ENCODE measurements at places on chromosomes 1 and 21. TPM values are rescaled to one million over a fixed set of nuclear protein-coding genes. Genes with fewer than 3 reads are reported as not detected.

- H3K36me3 ChIP-seq: no peaks in the 10 kb centered on the region
- H3K27me3 ChIP-seq: no peaks in the 10 kb centered on the region
- H3K4me3 ChIP-seq: no peak overlapping the region
- no peaks in the 10 kb centered on the region for H3K4me1 ChIP-seq
These were observed 223.2 kb downstream of the SMYD3 start for GRCh38 chr1:246283771-246284410.

- no peak for DNase-seq
- H3K27me3 ChIP-seq: no peaks in the 10 kb centered on the region
- H3K4me3 ChIP-seq: no peak overlapping the region
- peaks cover 24% of the 10 kb centered on the region for H3K4me1 ChIP-seq
- no peak overlapping the region for H3K27ac ChIP-seq
These were observed 4.3 kb downstream of the ZNF326 start for GRCh38 chr1:89999208-89999607.

DNA sequence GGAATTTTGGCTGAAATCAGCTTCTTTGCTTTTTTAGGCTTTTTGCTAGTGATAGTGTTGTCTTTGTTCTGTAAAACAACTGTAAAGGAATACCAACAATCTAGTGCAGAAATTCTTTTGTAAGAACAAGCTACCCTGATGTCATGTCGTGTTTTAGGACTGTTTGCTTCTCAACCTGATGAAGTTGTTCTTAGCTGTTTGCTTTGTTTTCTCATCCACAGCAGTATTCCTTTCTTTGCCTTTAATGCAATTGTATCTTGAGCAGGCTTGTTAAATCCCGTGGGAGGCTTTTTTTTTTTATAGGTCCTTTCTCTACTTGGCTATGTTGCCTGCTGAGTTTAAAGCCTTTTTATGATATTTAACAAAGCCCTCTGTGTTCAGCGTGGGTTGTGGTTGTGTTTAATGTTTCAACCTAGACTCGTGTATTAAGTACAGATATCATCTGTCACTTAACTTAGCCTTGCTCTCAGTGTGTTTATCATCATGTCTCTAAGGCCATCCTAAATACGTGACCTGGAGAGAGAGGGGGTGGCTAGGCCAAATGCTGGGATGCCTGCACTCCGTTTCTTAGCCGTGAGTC lies 31.6 kb downstream of the ADARB1 start:
- H3K4me1 ChIP-seq: peaks cover 48% of the 10 kb centered on the region
- no peaks in the 10 kb centered on the region for H3K36me3 ChIP-seq
- H3K4me3 ChIP-seq: no peak overlapping the region
- H3K27ac ChIP-seq: no peak overlapping the region

DNA sequence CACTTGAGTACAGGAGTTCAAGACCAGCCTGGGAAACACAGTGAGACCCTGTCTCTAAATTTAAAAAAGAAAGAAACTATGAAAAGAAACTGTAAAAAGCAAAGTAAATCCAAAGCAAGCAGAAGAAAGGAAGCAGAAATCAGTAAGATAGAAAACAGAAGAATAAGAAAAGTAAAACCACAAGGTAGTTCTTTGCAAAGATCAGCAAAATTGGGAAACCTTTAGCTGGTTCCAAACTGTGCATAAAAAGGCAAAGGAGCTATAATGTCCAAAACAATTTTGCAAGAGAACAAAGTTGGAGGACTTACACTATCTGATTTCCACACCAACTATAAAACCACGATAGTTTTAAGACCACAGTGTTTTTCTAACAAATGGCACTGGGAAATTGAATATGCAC lies 218.8 kb downstream of the RPS6KC1 start:
- no peaks in the 10 kb centered on the region for H3K27me3 ChIP-seq
- no peak overlapping the region for H3K4me3 ChIP-seq
- no peaks in the 10 kb centered on the region for H3K36me3 ChIP-seq
- no peak for DNase-seq

The GUCA2A gene
- total RNA-seq: not detected

The NTPCR gene
- total RNA-seq: 31.1 TPM

DNA sequence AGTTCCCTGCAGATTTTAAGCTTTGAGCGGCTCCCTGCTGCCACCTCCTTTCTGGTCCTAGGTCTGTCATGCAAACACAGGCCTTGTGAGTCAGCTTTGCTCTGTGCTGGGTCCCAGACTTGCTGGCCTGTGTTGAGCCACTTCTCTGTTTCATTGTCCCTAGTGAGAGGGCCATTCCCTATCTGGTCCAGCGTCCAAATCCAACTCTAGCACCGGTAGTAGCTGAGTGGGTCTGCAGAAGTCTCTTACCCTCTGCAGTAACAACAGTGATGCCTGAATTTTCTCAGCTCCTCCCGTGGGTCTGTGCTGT lies 5.8 kb downstream of the TTC22 start:
- H3K36me3 ChIP-seq: peaks cover 7% of the 10 kb centered on the region
- H3K27ac ChIP-seq: no peak overlapping the region
- DNase-seq: no peak
- peaks cover 25% of the 10 kb centered on the region for H3K4me1 ChIP-seq
- H3K27me3 ChIP-seq: no peaks in the 10 kb centered on the region

GRCh38 chr1:106080608-106081325 lies 975.7 kb upstream of the PRMT6 start:
- H3K27ac ChIP-seq: no peak overlapping the region
- no peak for DNase-seq

- no peak for DNase-seq
- H3K4me1 ChIP-seq: no peaks in the 10 kb centered on the region
- no peak overlapping the region for H3K4me3 ChIP-seq
- H3K27me3 ChIP-seq: no peaks in the 10 kb centered on the region
These were observed 110.0 kb downstream of the GRIK3 start for GRCh38 chr1:36924282-36924811.

The CFHR2 gene
- not detected for total RNA-seq

- no peaks in the 10 kb centered on the region for H3K27me3 ChIP-seq
- no peak overlapping the region for H3K4me3 ChIP-seq
- no peak for DNase-seq
These were observed 319.2 kb downstream of the SMYD3 start for GRCh38 chr1:246187834-246188372.

The BCL2L15 gene
- 1.2 TPM for total RNA-seq

DNA sequence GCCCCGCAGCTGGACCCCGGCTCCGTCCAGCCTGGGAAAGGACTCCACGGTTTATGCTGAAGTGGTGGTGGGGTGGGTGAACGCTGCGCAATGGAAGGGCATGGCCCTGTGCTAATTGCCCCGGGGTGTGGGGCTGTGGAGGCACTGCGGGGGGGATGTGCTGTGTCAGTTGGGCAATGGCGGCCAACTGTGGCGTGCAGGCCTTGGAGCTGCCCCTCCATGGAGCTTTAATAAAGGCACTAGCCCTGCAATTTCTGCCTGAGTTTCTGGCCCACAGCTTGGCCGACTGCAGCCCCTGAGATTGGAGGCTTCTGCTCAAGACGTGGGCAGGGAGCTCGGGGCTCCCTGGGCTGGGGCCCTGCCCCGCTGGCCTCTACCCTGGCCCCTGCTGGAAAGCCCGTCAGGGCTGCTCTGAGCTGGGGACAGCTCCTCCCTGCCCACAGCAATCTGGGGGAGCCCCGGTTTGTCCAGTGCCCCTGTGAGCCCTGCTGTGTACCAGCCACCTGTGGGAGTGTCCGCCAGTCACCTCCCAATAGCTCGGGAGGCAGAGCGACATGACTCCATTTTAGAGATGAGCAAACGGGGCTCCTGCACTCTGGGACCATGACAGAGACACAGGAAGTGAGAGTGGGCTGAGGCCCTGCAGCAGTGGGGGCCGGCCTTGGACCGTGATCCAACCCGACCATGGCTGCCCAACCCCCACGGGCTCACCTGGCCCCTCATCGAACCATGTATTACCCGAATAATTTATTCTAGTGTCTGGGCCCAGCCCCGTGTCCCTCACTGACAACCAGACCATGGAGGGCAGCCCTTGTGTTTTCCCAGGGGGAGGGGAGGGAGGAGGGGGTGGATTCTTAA lies 8.7 kb upstream of the TNFRSF14 start:
- peak overlapping the region; percentile 92 for H3K27ac ChIP-seq
- H3K4me1 ChIP-seq: peaks cover 40% of the 10 kb centered on the region
- H3K36me3 ChIP-seq: no peaks in the 10 kb centered on the region

DNA sequence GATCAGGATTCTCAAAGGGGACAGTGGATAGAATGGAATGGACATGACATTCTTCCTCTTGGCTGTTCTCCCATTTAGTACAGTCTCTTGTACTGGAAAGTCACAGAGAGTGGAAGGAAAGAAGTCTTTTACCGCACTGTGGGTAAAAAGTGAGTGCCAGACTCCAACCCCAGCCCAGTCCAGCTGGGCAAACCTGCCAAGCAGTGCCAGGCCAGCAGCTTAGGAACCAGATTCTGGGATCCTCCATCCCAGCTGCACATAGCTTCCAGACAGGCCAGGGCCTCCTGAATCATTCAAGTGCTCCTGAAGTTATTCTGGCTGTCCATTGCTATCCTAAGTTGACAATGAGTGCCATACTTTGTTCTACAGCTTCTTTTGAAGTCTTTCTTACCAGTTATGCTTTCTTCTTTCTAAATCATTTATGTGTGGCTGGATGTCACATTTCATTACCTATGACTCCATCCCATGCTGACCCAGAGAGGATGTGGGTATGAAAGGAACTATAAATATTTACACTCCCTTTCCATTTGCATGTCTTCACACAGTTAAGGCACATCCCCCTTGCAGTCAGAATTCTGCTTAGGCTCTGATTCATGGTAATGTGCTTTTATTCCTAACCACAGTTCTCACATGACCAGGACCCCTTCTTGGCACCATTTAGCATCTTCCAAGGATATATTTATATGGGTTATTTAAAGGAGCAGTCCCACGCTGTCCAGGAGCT lies 88.9 kb downstream of the AK5 start:
- no peaks in the 10 kb centered on the region for H3K4me1 ChIP-seq
- no peak overlapping the region for H3K27ac ChIP-seq
- H3K4me3 ChIP-seq: no peak overlapping the region
- H3K27me3 ChIP-seq: no peaks in the 10 kb centered on the region
- no peaks in the 10 kb centered on the region for H3K36me3 ChIP-seq

DNA sequence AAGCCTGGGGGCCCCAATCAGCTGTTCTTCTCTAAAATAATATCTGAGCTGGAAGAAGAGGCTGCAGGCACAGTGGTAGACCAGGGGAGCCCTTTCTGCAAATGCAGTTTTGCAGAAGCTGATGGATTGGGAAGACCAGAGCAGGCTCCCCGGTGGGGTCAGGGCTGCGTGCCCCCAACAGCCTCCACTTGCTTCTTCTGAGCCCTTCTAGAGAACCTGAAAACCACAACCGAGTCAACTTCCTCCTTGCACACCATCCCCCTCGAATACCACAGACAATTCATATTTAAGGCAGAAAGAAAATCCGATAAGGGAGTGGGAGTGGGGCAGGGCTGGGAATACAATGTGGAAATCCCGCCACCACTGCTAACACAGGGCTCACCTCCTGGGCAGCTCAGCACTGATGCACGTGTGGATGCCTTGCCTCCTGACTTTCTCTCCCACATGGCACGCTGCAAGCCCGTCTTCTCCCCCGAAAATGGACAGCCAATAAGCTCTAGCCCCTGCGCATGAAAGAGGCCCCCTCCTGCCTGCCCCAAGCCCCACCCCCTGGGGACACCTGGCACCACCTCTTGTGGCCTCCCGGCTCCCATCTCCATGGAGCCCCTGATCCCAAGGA lies 25.4 kb upstream of the ALDH4A1 start:
- no peaks in the 10 kb centered on the region for H3K27me3 ChIP-seq
- no peaks in the 10 kb centered on the region for H3K36me3 ChIP-seq
- peak overlapping the region; percentile 67 for H3K4me3 ChIP-seq
- H3K4me1 ChIP-seq: peaks cover 78% of the 10 kb centered on the region

GRCh38 chr1:8171751-8172464 lies 145.8 kb upstream of the ERRFI1 start:
- no peak for DNase-seq
- no peak overlapping the region for H3K27ac ChIP-seq
- H3K4me3 ChIP-seq: no peak overlapping the region
- H3K27me3 ChIP-seq: no peaks in the 10 kb centered on the region
- H3K36me3 ChIP-seq: no peaks in the 10 kb centered on the region
- peaks cover 34% of the 10 kb centered on the region for H3K4me1 ChIP-seq

DNA sequence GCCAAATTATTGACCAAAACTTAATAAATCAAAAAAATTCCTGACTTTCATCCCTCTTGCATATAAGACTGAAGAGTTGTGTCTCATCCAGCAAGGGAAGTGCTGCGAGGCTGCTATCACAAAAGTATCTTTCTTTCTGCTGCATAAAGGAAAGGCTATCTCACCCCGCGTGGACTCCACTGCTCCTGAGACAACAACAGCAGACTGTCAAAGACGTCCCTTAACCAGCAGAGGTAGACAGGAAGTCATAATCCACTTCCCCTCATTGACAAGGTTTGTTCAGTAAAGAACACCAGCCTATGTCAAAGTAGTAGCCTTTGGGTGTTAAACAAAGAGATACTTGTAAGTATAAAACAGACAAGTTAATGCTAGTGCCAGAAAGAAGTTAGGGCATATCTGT lies 29.4 kb downstream of the VPS26C start:
- no peak overlapping the region for H3K4me3 ChIP-seq
- peaks cover 12% of the 10 kb centered on the region for H3K36me3 ChIP-seq
- H3K27ac ChIP-seq: no peak overlapping the region
- H3K27me3 ChIP-seq: no peaks in the 10 kb centered on the region

- no peak overlapping the region for H3K4me3 ChIP-seq
- no peak for DNase-seq
- H3K27me3 ChIP-seq: no peaks in the 10 kb centered on the region
- no peaks in the 10 kb centered on the region for H3K4me1 ChIP-seq
- H3K27ac ChIP-seq: no peak overlapping the region
These were observed 93.1 kb downstream of the RGL1 start for GRCh38 chr1:183898001-183898396.

The CHRM3 gene
- 0.11 TPM for total RNA-seq

- H3K27me3 ChIP-seq: no peaks in the 10 kb centered on the region
- H3K27ac ChIP-seq: peak overlapping the region; percentile 98
- peaks cover 58% of the 10 kb centered on the region for H3K4me1 ChIP-seq
- DNase-seq: peak; percentile 37
These were observed 1.4 kb downstream of the GUK1 start for GRCh38 chr1:228141226-228142044.
